ENCODE measurements at places on chromosomes 5 and 9.

DNA sequence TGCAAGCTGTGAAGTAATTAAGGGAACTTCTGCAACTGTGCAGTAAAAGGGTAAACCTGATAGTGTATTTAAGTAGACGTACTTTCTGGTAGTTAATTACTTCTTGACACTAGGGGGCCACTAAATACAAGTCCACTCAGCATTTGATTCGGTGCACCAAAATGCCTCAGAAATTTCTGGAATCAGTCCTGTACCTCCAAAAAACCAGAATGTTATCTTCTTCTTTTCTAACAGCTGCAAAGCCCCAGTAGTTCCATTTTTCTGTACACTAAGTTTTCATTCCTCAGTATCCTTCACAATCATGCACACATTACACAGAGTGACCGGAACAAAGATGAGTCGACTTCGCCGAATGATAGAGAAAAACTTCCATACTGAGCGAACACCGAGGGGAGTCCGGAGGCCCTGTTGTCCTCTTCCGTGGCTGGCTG is 484 bp downstream of the GFM2 start:
- DNase-seq, result peak; percentile 33

- DNase-seq, result peak; percentile 40
Measured at GRCh38 chr5:176500511-176500910, 36.7 kb downstream of the RNF44 start.

DNA sequence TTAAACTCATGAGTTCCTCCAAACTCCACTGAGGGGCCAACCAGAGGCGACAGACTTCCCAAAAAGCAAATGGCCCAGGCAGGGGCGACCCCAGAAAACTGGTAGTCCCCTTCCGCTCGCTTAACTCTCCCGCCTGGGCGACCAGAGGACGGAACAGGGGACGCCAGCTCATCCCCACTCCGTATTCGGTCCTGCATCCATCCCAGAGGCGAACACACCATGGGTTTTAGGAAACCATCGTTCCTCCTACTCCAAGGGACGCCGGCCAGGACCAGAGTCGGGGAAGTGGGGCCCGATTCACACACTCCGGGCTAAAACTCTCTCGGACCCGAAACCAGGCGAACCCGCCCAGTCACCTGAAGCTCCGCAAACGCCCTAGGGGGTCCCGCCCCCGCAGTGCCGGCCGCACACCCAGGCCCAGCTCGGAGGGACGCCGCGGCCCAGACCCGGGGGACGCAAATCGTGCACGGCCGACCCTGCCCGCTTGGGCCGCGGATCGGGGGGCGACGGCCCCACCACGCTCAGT is 478 bp downstream of the TEX10 start:
- peak; percentile 46 for DNase-seq

GRCh38 chr5:52694648-52695047 is 93.1 kb upstream of the ITGA1 start:
- no peak for DNase-seq

- DNase-seq, result peak; percentile 57
Measured at GRCh38 chr9:99411068-99411467, 189.0 kb downstream of the SEC61B start.

- DNase-seq, result no peak
Measured at GRCh38 chr5:75387806-75388205, 50.8 kb downstream of the HMGCR start.

DNA sequence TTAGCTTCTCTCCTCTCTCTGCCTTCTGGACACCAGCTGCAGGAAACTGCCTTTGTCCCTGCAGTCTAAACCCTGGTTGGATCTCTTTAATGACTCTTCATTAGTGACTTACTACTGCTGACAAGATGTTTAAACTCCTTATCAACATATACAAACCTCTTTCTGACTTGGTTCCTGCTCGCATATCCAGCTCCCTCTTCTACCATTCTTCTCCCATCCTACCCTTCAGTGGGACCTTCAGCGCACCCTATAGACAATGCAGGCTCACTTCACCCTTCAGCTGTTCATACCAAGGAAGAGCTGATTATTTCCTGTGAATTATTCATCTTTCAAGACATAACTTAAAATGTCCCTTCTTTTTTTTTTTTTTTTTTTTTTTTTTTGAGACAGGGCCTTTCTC is 436.5 kb downstream of the KIAA0825 start:
- no peak for DNase-seq

GRCh38 chr5:54315736-54316528 is 5.6 kb upstream of the ARL15 start:
- DNase-seq, result no peak

DNA sequence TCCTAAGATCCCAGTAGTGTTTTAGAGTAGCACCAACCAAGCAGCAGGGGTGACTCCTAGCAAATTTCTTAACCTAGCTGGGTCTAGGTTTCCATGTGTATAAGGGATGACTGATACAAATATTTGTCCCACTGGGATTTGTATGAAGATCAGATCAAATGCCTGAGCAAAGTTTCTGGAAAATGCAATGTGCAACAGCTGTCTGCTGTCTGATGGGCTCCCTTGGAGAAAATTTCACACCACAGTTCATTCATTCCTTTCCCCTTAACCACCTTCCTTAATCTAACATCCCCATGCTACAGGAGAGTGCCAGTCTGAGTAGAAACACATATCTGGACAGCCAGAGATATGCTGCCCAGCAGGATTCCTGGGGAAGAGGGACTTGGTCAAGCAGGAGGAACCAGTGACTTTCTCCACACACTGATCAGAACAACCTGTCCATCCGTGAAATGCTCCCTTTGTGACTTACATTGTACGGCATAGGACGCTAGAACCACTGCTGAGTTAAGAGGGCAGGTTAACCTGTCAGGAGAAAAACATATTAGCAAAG is 53.3 kb downstream of the PTPN3 start:
- DNase-seq, result no peak

DNA sequence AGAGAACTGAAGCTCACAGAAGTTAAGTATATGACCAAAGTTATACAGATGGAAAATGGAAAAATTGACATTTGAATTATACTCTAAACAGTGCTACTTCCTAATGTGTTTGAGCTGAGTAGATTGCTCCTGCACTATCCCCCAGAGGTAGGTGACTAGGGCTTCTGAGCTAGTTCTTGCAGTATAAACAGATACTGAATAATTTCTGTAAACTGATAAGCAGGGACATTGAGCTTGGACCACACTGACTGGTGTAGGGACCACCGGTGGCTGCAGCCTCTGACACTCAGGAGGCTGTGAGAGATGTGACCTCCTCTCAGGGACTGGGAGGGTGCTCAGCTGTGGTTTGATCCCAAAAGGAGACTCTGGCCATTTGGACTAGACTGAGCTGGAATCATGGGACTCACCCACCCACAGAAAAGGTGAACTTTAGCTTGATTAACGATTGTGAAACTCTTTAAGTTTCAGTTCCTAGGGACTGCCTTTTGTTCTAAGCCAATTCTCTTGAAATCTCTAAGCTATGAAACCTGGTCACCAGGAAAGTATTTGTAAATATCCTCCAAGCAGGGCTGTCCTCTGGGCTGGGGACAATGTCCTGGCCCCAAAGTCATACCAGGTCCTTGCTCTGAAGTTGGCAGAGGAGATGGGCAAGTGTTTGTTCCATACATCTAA is 291.5 kb downstream of the SEC61B start:
- DNase-seq, result no peak

GRCh38 chr5:123181394-123181801 is 92.4 kb downstream of the PRDM6 start:
- DNase-seq, result no peak

GRCh38 chr9:98218562-98219363 is 26.3 kb upstream of the CORO2A start:
- DNase-seq, result no peak

DNA sequence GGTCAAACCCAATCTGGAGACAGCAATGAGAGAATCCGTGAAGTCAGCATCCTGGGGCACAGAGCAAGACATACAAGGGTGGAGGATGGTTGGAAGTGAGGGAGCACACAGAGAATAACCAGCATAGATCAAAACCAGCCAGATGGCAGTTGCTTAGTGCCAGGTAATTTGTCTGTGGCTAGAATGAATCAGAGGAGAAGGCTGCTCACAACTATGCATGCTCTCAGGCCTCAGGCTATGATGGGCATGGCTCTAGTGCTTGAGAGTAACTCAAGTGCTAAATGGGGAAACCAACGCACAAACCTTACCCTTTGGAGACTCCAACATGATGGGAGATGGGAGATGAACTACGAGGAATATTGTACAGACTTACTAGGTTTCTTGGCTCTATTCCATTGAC is 160.8 kb downstream of the DMRT2 start:
- DNase-seq, result no peak

DNA sequence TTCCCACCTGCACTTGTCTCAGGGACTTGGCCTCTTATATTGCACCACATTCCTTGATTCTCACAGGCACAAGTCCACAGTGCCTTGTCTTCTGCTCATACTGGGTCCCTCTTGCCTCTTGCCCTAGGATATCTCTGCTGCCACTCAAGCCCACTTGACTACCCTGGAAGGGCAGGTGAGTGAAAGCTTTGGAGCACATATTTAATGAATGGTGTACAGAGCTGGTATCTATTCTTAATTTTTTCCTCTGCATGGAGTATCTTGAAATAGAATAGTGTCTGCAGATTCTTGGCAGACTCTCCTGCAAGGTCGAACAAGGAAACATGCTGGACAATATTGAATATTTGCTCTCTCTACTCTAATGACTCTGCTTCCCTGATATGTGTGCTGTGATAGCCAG is 1248.0 kb downstream of the MAT2B start:
- DNase-seq, result no peak

All from foreskin fibroblast (primary cell).